Ammon's horn (tissue), 1 donor: ENCODE measurements at places on chromosomes 2 and 18.
A peak's percentile ranks its signal among the peaks of the same experiment; 100 is the strongest.

DNA sequence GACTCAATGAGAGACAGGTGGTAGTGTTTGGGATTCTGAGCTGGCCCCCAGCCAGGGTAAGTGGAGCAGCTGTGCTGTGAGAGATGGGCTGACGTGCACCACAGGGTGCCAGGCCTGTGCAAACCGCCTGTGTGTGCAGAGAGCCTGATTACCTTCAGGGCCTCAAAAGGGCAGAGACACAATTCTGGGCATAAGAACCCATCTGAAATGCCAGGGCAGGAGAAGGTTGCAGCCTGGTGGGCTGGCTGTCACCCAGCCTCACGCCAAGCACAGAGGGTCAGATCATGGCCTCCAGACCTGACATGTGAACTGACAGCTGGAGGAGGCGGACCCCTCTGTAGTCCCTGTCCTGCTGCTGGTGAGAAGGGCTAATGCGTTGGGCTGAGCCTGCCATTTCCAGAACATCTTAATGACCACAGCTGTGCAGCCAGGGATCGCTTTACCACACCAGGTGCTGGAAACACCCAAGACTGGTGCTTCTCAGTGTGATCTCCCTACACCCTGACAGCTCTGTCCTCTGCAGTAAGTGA is 100.9 kb downstream of the ARL4C start:
- DNase-seq, result no peak

- DNase-seq, result peak; percentile 70
Observed at GRCh38 chr2:151947813-151948165, 119.6 kb upstream of the ARL5A start.

DNA sequence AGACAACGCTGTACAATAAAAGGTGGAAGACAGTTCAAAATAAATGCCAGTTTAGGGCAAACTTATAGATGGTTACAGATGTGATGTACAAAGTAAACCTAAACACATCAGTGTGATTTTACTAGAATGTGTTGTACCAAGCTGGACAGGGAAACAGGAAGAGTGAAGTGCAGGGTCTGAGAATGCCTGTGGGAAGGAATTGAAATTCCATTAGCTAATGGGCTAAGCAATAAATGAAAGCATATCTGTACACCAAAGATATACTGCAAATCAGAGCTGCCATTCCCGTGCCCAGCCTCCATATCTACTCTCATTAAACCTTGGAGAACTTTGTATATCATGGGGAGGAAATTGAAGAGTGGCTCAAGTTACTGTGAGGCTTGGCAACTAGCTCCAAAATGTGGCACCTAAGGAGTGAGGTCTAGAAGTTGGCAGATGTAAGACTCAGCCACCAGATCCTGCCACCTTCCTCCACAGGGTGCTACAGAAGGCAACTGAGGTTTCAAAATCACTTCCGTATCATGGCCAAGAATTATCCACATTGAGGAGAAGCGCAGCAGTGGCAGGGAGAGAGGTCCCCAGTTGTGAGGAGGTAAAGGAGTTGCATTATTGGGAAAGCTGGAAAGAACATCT is 277.8 kb downstream of the TCF4 start:
- DNase-seq, result no peak

DNA sequence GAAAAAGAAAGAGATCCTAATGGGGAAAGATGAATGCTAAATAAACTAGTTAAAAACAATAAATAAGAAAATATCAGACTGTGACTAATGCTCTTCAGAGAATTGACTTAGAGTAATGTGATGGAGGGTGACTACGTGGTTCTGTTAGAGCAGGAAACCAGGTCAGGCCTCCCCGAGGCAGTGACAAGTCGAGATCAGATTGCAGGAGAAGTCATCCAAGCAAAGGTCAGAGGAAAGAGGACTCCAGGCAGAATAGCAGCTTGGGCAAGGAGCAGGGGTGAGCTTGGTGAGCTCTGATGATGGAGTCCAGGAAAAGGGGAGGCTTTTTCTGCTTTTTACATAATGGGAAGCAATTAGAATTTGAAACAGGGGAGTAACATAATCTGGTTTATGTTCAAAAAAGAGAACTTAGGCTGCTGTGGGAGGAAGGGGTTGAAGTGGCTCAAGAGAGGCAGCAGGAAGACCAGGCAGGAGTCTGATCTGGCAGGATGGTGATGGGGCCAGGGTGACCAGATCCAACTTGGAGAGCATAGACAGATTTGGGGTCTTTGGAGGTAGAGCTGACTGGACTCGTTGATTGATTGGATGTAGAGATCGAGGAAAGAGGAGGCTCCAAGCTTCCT is 27.3 kb upstream of the ITGB6 start:
- DNase-seq, result no peak

GRCh38 chr2:105237045-105237765 is 4.3 kb upstream of the GPR45 start:
- DNase-seq, result no peak

DNA sequence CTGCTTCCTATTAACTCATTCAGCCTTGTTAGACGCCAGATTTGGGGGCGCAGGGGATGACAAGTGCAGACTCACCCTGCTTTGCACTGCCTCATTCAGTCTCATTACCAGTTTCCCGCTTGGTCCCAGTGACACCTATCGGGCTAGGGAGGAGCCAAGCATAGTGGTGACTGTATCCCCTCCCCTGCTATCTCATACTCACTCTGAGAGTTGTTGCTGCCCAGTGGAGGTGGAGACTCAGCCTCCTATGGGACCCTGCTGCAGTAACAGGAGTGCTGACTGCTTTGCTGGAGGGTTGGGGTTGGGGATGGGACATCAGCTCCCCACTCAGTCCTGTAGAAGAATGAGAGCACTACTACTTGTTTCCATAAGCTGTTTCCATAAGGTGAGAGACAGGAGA is 21.3 kb upstream of the PIK3C3 start:
- no peak for DNase-seq

GRCh38 chr2:149076863-149077412 is 38.4 kb downstream of the LYPD6B start:
- DNase-seq, result no peak
